ENCODE measurements at places on chromosomes 11 and 22.

- peak; percentile 72 for DNase-seq
These were observed 19.7 kb upstream of the APOL3 start for GRCh38 chr22:36180038-36180880.

- DNase-seq, result no peak
These were observed 34.8 kb upstream of the CHRM4 start for GRCh38 chr11:46426233-46426991.

GRCh38 chr11:84780689-84781293 is 846.4 kb downstream of the DLG2 start:
- no peak for DNase-seq

DNA sequence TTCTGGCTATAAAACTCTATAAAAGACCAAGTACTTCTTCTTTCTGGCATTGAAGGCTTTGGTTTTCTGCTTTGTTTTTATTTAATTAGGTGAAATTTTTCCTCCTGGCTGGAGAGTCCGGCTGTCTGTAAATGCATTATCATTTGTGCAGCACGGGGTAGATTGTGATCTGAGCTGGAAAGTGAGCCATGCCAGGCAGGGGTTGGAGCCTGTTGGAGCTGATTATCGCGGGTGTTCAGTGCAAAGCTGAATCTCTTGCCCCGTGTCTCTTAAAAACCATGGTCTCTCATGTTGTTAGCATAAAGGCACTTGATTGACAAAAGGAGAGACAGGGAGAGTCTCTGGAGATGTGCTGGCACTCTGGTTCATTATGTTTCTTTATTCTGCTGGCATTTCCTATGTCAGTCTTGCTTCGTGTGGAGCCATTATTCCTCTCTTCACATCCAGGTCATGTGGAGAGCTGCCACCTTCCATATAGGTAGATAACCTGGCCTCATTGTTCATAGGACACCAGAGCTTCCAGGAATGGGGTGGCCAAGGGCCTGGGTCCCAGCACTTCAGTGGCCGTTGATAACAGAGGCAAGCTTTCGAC is 75.2 kb downstream of the LDLRAD3 start:
- no peak for DNase-seq

DNA sequence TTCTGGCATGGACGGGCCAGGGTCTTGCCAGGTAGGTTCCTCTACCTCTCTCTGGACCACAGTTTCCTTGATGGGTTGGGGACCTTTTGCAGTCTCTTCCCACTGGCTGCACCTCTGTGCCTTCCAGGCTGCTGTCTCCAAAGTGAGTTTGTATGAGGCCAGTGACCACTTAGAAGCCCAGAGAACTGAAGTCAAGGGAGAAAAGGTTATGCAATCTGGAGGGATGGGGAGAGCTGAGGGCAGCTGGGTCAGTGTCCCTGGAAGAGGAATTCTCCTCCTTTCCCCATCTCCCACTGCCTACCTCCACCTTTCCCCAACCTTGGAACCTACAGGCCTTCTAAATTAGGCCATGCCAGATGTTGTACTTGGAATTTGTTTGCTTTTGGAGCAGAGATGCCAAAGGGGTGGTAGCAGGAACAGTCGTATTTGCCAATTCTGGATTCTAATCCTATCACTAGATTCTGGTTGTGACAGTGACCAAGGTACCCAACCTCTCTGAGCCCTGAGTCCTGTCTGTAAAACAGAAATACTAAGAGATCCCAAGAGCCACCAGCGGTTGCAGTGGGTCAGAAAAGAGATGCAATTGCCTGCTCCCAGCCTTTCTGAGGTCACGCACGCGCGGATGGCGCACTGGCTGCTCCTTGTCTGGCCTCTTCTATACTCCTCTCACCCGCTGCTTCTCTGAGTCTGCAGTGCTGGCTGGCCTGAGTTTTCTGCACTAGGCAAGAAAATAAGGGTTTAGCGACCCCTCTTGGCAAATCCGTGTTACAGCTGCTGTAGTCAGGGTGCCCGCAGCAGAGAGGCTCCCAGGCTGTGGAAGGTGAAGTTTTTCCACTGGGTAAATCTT is 10.7 kb upstream of the ACCSL start:
- DNase-seq, result no peak

DNA sequence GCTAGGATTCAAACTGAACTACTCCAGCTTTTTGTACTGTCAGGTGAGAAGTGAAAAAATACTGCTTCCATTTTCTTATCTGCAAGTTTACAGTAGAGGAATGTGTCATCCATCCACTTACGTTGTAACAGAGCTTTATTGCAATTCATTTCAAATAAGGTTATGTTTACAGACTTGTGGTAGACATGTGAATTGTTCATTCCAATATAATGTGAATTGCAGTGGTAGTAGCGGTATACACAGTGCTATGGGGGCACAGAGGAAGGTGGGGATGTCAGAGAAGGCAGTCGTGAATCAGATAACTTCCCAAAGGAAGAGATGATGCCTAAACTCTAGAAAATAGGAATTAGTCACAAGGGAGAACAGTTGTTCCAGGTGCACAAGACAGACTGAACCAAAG is 42.5 kb downstream of the CEP57 start:
- DNase-seq, result no peak

GRCh38 chr11:134253188-134253993 is at the start of the genes ACAD8 and THYN1:
TSS of gene ACAD8 (plus strand) at chr11:134253568. CDS start at chr11:134253601, 33 bp downstream.
TSS of gene THYN1 (minus strand) at chr11:134253352. CDS start at chr11:134252882, 470 bp downstream.
- peak; percentile 88 for DNase-seq

GRCh38 chr22:46604306-46604690 is 15.9 kb upstream of the GRAMD4 start:
- peak; percentile 78 for DNase-seq

DNA sequence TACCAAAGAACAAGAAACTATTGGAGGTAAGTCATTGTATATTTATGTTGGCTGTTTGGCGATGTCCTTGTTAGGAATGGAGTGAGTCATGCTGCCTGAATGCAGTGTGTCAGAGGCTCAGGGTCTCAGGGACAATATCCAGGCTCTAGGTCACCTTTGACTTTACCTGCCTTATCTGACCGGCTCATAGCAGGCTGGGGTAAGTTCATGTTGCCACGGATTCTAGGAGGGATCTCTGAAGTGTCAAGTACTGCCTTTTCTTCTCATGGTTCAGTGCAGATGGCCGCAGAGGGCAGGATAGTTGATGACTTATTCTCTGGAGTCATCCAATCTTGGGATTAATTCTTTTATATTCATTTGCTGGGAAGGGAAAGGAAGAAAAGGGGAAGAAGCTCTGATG is 53.2 kb downstream of the SPON1 start:
- no peak for DNase-seq

DNA sequence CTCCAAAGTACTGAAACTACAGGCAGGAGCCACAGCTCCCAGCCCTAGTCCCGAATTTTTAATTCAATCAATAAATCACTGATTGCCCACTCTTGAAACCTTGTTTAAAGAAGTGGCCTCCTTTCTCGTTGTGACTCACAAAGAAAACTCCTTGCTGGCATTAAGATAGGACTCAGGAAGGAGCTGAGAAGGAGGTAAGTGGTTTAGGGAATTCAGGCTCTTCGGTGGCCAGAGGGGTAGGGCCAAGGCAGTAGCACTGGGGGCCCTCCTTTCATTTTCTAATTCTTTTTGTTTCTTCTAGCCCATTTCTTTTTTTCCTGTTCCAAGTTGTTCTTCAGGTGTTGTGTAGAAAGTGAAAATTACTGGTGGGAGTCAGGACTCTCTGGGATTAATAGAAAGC is 86.2 kb upstream of the OR9Q1 start:
- no peak for DNase-seq

DNA sequence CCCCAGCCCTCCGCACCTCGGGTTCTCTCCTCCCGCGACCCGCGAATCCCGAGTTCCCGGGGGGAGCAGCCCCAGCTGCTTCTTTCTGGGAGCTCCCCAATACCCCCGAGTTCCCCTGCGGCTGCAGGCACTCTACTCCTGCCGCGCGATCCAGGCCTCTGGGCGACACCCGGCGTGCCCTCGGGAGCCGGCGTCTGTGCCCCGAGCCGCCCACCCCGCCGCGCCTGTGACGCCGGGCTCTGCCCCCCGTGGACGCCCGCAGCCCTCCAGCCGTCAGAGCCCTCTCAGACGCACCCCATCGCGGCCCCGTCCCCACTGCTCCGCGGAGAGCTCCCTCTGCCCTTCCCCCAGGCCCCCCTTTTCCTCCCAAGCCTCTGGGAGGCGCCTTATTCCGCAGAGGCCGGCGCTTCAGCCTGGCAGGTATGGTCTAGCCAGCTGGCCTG is 422 bp downstream of the GLB1L2 start:
- no peak for DNase-seq

DNA sequence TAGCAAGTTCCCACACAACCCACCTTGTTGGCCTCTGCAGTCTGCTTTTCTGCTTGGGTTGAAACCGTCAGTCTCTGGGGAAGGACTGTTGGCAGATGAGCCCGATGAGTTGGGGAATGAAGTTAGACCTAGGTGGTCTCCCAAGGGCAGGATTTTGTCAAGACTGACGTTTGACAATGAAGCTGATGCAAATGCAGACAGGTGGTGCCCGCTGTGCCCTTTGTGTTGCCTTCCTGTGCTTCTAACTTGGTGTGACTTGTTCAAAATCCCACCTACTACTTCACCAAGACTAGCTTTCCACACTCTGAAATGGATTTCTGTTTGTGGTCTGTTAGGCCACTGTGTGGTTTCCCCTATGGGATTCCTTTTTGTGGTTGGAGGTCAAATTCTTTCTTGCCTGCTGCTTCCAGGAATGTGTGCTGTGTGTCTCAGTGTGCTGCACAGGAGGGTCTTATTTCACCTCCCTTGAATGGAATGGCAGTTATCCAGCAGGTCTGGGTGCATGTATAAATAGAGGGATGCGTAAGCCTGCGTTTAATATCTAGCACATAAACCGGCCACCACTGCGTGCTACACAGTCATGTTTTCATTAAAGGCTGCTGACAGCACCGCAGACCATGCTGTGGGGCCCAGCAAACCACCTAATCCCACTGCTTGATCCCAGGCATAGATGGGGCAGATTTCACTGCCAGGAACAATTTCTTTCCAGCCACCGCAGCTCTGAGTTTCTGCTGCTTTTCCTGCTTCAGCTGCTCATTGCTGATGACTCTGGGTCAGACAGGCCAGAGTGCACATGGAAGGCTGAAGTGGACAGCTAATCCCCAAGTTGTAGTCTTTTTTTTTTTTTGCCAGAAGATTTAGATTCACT is 44.8 kb downstream of the ADAMTS8 start:
- no peak for DNase-seq

DNA sequence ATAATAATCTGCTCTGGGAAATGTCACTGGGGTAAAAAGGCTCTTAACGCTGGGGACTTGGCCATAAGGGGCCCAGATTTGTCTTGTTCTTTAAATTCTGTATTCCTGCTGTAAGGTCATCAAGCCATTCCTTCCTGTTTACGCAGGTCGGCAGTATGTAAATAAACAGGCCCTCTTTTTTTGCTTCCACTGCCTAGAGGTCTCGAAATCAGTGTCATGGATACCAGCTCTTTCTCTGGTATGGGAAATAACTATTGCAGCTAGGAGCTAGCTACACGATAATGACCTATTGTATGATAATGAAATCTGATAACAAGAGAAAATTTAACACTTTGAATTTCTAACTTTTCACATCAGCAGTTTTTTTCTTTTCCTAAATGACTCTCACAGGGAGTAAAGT is 209.2 kb upstream of the NARS2 start:
- no peak for DNase-seq

- no peak for DNase-seq
These were observed 212.8 kb downstream of the DSCAML1 start for GRCh38 chr11:117584056-117584830.

- no peak for DNase-seq
These were observed 210.7 kb downstream of the TBC1D22A start for GRCh38 chr22:46972901-46973831.

GRCh38 chr11:12567746-12568460 is 106.3 kb upstream of the TEAD1 start:
- DNase-seq, result no peak

DNA sequence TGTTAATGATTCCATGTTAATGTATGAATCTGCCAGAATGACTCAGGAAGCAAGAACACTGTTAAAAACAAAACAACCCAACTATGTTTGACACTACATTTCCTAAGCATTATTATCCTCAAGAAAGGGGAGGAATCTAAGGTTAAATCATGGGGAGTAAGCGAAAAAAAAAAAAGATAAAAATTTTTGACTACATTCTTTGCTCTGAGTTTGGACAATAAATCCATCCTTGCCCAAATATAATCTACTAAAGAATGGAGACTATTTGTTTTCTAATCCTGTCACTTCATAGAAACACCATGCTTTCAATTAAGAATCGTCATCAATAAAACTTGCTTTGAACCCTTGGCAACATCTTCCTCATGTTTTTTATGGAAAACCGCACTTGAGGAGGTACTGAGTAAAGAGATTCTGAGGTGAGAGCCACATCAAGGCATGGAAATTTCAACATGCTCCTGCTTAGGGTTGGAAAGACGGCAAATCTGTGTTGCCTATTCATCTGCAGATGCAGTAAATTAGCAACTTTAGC is 9.7 kb downstream of the MAML2 start:
- no peak for DNase-seq

GRCh38 chr11:128624269-128625175 is 37.2 kb upstream of the ETS1 start:
- DNase-seq, result peak; percentile 36

DNA sequence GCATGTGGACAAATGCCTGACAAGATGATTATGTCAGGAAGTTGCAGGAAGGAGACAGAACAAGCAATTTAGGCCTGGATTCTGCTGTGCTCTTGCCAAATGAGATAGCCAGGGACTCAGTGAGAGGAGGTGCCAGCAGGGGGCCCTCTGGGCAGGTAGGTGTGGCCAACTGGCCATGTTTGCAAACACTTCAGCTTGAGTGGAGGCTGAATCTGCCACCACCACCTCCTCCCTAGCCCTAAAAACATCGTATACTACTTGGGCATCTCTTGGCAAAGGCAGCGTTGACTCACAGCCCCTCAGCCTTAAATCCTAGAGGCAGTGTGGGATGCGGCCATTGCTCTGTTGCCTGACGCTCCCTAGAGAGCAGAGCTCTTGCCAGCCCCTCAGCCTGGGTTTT is 95.1 kb upstream of the PLET1 start:
- DNase-seq, result no peak

DNA sequence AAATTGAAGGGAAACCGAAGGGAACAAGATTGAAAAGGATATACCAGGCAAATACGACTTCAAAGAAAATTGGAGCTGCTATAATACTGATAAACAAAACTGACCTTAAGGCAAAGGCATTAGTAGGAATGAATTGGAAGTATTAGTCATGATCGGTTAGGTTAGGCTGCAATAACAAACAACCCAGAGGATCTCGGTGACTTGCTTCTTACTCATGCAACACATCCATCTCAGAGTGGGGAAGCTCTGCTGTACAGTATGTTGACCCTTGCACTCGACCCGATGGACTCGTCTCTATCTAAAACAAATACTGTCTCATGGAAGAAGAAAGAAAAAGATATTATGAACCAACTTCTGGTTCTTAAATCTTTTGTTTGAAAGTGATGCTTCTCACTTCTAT is 42.3 kb downstream of the SPATA19 start:
- no peak for DNase-seq

GRCh38 chr22:36775586-36775963 is 344 bp downstream of the IFT27 start:
- peak; percentile 18 for DNase-seq

DNA sequence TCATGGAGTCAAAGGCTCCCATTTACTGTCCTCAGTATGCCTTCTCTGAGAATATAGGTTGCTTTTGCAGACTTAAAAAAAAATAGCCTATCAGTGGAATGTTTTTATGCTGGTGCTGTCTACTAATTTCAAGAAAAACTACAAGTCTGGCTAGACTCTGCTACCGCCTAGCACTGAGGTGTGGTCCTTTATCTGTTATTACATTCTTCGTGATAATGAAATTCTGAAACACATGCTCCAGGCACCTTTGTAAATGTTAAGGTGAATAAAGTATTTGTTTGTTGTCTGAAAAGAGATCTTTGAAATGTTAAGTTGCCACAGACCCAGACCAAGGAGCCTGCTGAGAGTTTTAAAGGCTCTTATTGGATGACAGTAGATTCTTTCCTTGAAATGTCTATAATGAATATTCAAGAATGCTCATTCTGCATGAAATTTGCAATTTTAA is 95.3 kb downstream of the DBX1 start:
- DNase-seq, result no peak
